ENCODE measurements at places on chromosomes 1 and 21. TPM values are rescaled to one million over a fixed set of nuclear protein-coding genes. Genes with fewer than 3 reads are reported as not detected.
A peak's percentile ranks its signal among the peaks of the same experiment; 100 is the strongest.

- DNase-seq, result peak; percentile 52
These were observed 12.5 kb downstream of the SMIM12 start for GRCh38 chr1:34847094-34847493.

The OR14A16 gene
- not detected for total RNA-seq

The S100A7A gene
- not detected for total RNA-seq

DNA sequence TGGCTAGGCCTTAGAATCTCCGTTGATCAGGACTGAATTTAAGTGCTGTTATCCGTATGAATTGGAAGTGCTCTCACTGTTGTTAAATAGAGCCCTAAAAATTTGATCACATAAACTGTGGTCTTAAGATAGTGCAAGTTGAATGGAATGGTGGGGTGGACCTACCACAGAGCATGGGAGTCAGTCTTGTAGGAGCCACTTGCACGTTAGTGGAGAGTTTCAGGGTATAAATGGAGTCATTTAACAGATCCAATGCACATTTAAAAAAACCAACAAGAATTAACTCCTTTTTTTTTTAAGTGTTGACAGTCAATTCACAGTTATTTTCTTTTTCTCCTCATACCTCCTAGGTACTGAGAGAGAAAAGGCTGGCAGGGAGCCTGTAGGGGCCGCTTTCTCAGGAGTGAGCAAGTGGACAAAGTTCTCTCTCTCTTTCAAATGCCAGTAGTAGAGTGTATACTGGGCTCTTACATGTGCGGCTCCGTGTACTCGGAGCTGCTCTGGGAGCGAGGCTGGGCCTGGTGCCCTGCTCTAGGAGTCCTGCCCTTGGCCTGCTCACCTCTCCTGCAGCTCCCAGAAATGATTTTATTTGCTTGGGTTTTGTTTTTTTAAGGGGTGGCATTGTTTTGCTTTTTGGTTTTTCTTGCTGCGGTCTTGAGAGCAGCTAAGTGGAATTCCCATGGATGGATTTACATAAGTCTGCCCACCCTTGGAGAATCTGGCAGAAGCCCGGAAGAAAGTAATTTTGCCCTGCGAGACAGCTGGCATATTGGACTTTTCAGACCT is 91.3 kb downstream of the ATP5PO start:
- DNase-seq, result no peak

DNA sequence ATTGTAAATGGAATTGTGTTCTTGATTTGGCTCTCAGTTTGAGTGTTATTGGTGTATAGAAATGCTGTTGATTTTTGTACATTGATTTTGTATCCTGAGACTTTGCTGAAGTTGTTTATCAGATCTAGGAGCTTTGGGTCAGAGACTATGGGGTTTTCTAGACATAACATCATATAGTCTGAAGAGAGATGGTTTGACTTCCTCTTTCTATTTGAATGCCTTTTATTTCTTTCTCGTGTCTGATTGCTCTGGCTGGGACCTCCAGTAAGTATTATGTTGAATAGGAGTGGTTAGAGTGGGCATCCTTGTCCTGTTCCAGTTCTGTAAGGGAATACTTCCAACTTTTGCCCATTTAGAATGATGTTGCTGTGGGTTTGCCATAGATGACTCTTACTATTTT is 39.1 kb upstream of the ANGPTL1 start:
- no peak for DNase-seq

The FAM72D gene
- total RNA-seq, result 0.87 TPM

DNA sequence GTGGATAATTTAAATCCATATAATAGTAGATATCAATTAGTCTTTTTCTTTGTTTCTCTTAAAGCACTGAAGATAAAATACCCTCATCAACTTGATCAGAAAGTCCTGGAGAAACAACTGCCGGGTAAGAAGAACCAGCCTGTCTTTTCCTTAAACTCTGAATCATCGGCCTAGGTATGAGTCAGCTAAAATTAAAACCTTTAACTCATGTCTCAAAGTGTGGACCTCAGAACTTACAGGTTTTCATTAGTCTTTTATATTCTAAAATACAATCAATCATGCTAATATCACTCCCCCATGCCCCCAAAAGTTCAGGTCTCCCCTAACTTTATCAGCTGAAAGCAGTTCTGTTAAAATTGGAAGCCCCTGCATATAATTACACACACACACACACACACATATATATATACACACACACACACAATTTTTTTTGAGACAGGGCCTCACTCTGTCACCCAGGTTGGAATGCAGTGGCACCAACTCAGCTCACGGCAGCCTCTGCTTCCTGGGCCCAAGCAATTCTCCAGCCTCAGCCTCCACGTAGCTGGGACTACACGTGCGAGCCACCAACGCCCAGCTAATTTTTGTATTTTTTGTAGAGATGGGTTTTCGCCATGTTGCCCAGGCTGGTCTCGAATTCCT is 61.3 kb downstream of the B3GALNT2 start:
- no peak for DNase-seq

GRCh38 chr1:70265946-70266345 is 44.8 kb downstream of the SRSF11 start:
- DNase-seq, result peak; percentile 24

- DNase-seq, result no peak
These were observed 41.2 kb downstream of the GJA5 start for GRCh38 chr1:147719029-147719698.

The FMN2 gene
- not detected for total RNA-seq

The POU3F1 gene
- under 0.01 TPM for total RNA-seq

DNA sequence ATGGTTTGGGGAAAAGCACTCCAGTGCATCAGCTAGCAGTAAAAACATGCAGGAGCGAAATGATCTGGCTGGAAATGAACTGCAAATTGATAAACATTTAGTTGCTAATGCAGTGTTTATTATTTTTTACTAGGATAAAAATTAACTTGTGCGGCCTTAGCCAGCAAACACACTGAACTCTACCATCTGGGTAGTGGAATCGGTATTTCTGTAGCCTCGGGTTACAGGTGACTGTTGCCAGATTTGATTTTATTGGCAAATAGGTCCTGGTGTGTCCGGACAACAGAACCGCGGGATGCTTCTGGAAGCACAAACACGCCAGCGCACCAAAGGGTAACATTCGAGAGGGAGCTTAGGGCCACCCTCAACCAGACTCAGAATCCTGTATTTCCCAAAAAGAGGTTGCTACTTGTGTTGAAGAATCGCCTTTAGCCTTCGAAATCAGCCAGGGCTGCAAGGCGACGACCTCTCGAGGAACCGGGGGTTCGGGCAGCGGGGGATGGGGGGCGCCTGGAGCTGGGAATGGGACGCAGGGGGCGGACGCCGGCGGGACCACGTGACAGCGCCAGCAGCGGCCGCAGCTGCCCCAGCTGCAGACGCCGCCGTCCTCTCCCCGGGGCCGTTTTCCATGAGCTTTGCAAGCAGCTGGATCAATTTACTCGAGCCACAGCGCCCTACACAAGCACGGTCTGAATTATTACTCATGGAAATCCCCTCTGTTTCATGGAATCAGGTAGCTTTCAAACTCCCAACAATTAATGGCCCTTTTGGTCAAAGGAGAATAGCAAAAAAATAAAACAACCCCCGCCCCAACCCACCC is 158.8 kb downstream of the TOMM20 start:
- DNase-seq, result peak; percentile 68
